ENCODE measurements at places on chromosomes 3 and 15.

- no peak for DNase-seq
Measured at GRCh38 chr15:99076109-99076508, 28.8 kb upstream of the SYNM start.

GRCh38 chr3:107674371-107674770 is 151.6 kb downstream of the BBX start:
- DNase-seq = no peak

DNA sequence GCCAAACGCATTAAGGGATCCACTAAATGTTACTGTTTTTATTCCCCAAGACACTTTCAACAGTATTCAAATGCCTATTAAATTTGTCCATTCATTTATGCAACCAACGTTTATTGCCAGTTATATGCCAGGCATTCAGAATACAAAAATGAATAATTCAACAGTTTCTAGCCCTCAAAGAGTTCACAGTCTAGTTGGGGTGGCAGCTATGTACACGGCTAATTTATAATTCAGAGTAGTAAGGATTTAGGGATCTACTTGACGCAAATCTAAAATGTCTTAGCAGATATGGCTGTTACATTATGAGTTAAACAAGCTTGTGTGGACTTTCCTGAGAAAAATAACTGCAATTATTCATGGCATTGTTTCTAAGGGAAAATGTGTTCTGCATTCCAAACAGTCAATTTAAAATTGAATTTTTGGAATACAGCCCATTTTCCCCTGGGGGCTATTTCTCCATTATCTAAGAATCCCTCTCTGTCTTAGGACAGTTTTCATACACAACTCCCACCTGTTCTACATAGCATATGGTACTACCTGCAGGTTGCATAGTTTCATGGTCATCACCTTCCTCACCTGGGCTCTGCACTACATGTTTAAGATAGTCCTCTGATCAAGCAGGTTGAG is 11.5 kb upstream of the MSL2 start:
- DNase-seq = no peak

DNA sequence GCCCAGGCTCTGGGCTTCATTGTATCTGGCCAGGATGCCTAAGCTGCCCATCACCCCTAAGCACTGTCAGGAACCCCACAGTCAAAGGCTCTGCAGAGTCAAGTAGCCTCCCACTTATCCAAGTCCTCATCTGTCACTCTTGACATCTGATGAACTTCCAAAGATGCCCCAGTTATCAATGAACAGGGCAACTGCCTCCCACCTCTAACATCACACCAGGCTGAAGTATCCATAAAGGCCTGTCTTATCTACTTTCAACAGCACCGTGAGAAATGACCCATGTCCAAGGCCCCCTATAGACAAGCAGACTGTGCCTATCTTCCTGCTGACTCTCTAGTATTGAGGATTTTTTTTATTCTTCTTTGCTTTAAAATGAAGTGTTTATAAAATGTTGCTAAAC is 56.4 kb downstream of the TRIM69 start:
- DNase-seq = no peak

DNA sequence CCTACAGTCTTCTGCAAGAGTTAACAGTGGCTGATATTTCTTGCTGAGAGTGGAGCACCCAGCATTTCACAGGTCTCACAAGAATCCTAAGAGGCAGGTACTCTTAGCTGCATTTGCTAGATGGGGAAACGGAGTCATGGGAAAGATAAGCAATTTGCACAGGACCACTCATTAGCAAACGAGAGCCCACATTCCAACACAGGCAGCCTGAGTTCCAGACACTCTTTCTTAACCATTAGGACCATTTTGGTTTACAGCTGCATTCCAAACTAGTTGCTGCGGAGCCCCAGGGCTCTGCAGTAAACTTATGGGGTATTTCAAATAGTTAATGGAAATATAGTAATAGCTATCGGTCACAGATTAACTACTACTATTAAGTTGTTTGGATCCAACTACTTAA is 42.5 kb downstream of the LYZL4 start:
- no peak for DNase-seq

DNA sequence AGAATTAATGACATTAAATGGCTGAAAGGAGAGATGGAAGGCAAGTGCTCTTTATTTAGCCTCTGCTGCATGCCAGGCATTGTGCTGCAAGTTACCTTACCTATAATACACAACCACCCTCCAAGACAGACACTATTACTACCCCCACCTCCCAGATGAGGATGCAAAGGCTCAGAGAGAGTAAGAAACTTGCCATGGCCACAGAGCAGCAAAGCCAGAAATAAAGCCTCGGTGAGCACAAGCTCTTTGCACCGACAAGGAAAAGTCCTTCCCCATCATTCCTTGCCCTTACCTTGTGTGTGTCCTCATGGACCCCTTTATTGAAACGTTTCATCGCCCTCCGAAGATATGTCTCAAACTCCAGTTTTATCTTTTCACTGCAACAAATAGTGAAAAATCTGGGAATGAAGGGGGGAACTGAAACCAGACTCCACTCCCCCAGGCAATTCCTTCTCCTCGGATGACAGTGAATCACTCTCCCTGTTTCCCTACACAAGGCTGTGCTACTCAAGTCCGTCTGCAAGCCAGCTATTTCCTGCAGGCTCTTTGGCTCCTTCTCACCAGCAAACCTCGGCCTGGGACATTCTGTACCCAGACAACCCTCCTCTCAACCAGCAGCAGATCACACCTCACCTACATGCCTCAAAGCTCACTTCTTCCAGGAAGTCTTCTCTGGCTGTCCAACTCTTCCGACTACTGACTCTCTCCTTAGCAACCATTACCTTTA is 11.4 kb downstream of the XPC start:
- no peak for DNase-seq

- DNase-seq = no peak
Measured at GRCh38 chr15:26773067-26773877, 406 bp upstream of the GABRB3 start.

DNA sequence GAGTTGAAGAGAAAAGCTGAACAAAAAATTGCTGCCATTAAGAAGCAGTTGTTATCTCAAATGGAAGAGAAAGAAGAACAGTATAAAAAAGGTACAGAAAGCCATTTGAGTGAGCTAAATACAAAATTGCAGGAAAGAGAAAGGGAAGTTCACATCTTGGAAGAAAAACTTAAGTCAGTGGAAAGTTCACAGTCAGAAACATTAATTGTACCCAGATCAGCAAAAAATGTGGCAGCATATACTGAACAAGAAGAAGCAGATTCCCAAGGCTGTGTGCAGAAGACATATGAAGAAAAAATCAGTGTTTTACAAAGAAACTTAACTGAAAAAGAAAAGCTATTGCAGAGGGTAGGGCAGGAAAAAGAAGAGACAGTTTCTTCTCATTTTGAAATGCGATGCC is 152.4 kb upstream of the LRRFIP2 start:
- no peak for DNase-seq

GRCh38 chr3:144351773-144352365 is 380.2 kb downstream of the DIPK2A start:
- no peak for DNase-seq
